ENCODE measurements at places on chromosomes 1 and 21.

GRCh38 chr1:67733681-67734322, 48.8 kb downstream of the GADD45A start:
- no peak for DNase-seq

- DNase-seq, result no peak
Measured at GRCh38 chr21:14956807-14957206, 108.0 kb downstream of the NRIP1 start.

GRCh38 chr1:206854401-206855129, 10.9 kb upstream of the IL20 start:
- no peak for DNase-seq

DNA sequence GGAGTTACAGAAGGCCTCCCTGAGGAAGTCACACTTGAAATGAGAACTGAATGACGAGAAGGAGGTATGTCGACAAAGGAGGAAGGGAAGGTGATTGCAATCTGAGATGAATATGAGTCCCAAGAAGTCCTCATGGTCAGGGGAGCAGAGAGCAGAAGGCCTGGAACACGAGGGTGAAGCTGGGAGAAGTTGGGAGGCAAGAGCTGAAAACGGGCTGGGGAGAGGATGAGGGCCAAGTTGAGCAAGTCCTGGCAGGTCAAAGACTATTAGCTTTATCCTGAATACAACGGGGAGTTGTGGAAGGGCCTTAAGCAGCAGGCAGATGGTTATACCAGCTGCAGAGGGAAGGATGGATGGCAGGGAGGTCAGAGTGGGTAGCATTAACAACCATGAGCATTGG, 89.5 kb downstream of the KCNJ15 start:
- DNase-seq, result no peak

GRCh38 chr21:35509001-35509704, 460.1 kb upstream of the RUNX1 start:
- no peak for DNase-seq

- DNase-seq, result peak; percentile 30
Measured at GRCh38 chr21:37224861-37225839, 42.0 kb downstream of the VPS26C start.
